Stimulated activated CD4-positive, alpha-beta T cell treated with anti-CD3 and anti-CD28 coated beads, Interleukin-12 subunit alpha, Interleukin-12 subunit beta, amount 100 ng/mL, for 48 hours (primary cell): ENCODE measurements at places on chromosomes 1 and 21.

DNA sequence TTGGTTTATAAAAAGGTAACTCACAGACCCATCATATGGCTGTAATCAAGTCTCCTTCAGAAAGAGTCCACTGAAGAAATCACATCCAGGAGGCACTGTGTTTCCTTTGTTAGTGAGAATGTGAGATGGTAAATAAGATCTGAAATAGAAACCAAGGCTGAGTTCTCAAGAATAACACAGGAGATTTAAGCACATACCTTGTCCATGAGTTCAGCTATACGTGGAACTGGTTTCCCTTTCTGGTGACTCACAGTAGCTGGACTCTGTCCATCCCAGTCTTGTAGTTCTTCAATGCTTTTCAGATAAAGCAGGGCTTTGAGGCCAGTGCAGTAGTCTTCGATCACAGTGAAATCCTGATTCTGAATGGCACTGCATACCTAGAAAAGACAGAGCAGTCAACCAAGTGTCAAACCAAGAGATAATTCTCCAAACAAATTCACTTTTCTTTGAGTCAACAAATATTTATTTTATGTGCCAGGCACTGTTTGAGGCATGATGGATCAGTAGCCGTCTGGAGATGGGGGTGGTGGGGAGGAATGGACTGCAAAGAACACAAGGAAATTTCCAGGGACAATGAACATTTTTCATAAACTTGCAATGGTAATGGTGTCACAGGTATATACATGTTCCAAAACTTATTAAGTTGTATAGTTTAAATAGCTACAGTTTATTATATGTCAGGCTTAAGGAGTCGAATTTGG, 471.4 kb downstream of the PTBP2 start:
- DNase-seq, result no peak

- DNase-seq, result no peak
These were observed 109.6 kb upstream of the GJB5 start for GRCh38 chr1:34645109-34645688.

GRCh38 chr1:115289940-115290339, 48.1 kb downstream of the NGF start:
- no peak for DNase-seq

- no peak for DNase-seq
These were observed 5.8 kb upstream of the ATP1B1 start for GRCh38 chr1:169100651-169101088.

DNA sequence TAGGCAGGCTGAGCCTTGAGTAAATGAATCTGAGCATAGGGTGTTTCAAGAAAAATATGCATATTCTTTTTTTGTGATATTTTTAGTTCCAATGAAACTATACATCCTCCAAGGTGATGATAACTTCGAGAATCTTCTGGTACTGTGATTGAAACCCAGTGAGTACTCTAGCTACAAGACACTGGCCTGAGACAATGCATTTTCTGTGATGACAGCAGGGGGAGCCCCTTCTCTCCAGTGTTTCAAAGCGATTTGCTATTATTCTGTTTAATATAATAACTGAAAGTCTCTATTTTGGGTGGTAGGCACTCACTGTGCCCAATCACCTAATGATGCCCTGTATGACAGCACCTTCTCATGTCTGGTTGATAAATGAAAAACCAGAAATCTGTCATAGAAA, 12.1 kb downstream of the IRF2BP2 start:
- no peak for DNase-seq

- DNase-seq, result no peak
These were observed 59.5 kb upstream of the KCNA3 start for GRCh38 chr1:110734133-110734680.

- DNase-seq, result no peak
These were observed 38.6 kb downstream of the GPR3 start for GRCh38 chr1:27430903-27431600.

GRCh38 chr1:23562137-23562876, 3.0 kb upstream of the ID3 start:
- no peak for DNase-seq

GRCh38 chr1:160366731-160367515, at the start of gene NHLH1:
NHLH1 (plus strand) TSS chr1:160367071; CDS start chr1:160370732, 3,661 bp downstream.
- no peak for DNase-seq

DNA sequence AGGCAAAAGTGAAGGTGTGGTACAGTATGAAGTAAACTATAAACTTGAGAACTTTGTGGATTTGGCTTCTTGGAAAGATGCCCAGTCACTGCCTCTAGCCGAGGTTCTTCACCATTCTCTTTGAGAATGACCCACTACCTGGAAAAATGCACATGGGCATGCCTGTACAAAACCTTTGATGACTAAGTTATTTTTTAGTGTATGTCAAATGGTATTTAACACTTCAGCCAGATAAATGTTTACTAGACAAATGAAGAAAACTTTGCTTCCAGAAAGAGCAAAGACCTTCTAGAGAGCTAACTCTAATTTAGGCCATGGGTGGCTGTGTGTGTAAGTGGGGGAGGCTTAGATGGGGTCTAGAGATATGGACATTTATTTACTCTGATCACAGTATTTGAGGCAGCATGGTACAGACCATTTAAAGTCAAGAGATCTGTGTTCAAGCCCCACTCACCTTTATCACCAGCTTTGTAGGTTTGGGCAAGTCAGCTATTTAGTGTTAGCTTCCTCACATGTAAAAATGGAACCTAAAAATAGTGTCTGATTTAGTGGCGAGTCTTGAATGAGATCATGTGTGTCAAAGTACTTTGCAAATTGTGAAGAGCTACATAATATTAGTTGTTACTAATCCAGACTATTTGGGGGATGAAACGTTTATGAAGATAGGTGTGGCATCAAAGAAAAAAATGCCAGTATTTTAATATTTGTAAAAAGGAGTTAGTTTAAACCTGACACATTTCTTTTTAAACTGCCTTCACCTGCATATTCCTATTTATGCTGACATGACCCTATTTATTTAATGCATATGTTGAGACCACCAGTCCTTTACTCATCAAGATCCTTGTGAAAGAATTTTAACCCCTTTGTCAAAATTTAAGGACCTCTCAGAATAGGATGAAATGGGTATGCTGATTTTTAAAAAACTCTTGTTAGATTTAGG, 20.2 kb downstream of the NFYC start:
- DNase-seq, result no peak

DNA sequence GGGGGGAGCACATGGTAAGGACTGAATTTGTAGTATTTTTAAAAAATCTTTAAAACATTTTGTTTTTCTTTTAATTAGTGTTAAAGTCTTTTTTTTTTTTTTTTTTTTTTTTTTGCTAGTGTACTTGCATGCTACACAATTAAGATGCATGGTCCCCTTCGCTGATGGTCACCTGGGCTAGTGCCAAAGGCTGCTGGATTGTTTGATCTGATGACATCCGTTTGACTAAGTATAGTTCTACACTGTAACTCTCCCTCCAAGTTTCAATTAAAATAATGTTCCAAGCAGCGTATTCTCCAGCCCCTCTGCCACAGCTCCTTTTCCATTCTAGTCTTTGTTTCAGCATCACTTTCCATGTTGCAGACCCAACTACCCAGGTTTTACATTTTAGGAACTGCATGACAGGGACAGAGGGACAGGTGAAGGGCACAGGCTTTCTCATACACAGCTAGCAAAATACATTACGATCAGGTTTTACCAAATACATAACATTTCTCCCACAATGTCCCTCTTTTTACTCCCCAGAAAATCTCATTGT, 852 bp upstream of the RAVER2 start:
- DNase-seq, result no peak

DNA sequence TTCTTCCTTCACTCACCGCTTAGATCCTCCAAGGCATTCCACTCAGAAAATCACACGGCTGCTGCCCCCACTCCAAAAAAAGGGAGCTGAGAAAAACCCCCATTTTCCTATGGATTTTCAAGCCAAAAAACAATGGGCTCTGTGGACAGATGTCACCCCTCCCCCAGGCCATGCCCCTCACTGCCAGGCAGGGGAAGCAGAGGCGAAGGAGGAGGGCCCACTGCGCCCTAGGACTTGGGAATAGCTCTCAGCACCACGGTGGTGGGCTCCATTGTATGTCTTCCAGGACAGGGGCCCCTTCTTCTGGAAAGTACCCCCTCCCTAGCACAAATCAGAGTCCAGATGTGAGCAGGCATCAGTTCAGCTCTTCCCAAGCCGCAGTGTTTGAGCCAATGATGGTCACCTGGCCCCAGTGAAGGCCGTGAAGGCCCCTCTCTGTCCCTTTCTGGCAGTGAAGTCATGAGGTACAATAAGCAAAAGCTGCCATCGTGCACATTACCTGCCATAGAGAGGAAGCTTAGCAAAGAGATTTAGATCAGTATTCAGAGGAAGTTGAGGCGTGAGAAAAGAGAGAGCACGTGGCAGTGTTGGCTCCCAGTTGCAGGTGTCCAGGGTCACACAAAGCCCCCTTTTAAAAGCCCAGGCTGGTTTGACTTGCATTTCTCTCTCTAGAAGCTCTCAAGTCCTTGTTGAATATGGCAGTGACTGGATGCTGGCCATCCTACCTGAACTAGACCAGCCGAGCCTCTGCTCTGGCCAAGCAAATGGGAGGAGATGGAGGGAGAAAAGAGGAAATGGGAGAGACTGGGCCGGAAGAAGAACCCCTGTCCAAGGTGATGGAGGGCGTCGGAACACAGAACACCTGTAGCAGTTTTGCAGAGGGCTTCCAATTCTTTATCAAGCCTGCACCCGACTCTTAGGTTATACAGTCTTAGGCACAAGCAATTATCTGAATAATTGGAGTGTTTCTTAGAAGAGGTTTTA, 149.0 kb downstream of the TOMM20 start:
- DNase-seq, result no peak

DNA sequence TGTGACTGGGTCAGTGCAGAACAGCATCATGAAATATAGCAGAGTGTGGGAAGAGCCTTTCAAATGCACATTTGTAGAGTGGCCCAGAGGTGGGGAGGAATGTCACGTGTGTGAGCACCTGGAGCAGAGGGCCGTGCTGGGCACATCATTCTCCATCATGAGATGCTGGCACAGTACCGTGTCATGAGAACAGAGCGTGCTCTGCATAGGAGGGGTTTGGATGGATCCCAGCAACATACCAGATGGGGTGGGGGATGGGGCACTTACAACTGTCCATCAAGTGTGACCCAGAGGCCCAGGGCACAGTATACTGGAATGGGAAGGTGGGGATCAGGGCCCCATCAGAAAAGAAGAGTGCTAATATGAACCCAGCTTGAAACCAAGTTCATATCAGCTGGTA, 182.0 kb downstream of the LMX1A start:
- DNase-seq, result no peak

DNA sequence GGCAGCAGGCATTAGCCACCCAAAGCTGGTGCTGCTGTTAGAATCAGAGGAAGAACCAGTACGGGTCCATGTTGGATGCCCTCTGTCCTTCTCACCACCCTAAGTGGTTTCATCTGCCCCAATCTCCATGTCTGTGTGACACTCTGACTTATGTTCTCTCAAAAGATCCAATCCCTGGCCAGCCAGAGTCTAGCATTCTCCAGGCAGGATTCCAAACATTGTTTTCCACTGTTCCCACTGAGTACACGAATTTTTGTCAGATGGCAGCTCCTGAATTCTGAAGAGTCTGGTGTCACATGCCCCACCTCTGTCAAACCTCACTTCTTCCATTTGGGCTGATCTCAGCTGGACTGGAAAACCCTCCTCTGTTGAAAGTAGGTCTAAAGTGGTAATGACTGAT, 166.0 kb downstream of the DISC1 start:
- DNase-seq, result no peak

GRCh38 chr1:54969879-54970278, 10.5 kb upstream of the TMEM61 start:
- no peak for DNase-seq

DNA sequence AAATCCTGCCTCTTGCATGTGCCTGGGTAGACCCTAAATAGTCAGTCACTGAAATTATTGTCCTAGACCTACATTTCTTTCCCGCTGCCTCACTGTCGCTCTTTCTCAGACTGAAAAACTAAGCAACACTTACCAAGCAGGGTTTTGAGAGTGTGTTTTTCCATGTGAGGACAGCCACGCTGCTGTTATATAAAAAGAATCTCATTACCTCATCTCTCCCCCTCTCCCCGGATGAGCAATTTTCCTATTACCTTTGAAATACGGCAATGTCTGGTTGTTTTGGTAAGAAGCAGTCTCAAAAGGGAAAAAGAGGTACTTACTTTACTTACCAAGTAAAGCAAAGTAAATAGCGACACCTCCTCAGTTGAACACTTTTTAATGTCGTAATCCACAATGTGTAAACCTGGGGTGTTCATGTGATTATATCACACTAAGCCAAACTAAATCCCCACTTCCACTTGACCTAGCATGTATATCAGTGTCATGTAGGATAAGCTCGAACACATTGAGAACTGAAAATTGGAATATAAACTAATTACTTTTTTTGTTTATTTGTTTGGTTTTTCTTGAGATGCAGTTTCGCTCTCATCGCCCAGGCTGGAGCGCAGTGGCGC, 12.2 kb upstream of the VN1R5 start:
- DNase-seq, result no peak

GRCh38 chr1:46039571-46040052, 92.8 kb downstream of the PIK3R3 start:
- no peak for DNase-seq

- no peak for DNase-seq
These were observed 129.2 kb downstream of the PTPN14 start for GRCh38 chr1:214422137-214422671.

DNA sequence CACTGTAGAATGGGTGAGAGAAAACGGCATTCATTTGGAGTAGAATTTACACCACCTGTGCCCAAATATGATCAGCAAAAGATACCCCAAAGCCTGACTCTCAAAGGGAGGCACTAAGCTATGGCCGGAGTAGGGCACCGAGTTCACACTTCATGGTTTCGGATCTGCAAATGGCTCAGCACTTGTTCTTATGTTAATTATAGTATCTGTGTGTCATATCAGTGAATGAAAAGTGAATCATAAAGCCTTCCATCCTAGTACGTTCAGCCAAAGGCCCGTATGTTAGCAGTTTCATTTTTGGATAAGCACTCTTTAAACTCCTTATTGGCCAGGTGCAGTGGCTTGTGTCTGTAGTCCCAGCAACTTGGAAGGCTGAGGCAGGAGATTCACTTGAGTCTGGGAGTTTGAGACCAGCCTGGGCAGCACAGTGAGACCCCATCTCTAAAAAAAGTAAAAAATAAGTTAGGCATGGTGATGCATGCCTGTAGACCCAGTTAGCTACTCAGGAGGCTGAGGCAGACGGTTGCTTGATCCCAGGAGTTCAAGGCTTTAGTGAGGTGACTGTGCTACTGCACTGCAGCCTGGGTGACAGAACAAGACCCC, 4.9 kb upstream of the CORT start:
- no peak for DNase-seq

GRCh38 chr21:39867198-39867650, at the start of gene PCP4:
PCP4 (plus strand) TSS chr21:39867438; CDS start chr21:39867502, 64 bp downstream.
- DNase-seq, result peak; percentile 35

DNA sequence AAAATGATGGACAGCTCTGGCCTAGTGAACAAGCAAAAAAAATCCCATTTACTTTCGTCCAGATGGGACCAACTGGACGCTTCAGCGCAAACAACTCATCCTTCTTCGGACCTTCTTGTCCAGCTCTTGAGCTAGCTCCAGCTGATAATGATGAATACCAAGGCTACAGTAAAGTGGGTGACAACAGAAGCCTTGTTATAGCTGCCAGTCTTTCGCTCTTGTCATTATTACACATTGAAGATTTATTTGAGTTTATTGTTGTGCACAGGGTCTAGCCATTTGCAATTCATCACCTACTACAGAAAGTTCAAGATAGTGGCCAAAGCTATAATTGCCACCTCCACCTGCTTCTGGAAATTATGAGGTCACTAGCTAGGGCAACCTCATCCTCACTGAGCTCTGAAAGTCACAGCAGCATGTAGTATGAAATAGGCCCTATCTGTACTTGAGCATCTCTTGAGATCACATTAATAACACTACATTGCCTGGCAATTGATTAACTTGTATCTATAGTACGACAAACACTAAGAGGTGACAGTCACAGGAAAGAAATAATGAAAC, 76.9 kb downstream of the GPATCH2 start:
- DNase-seq, result no peak

- no peak for DNase-seq
These were observed 358.7 kb downstream of the LTN1 start for GRCh38 chr21:28633839-28634555.
